ENCODE measurements at places on chromosomes 11 and 22. TPM values are rescaled to one million over a fixed set of nuclear protein-coding genes. Genes with fewer than 3 reads are reported as not detected.

MMP12 gene
- not detected for total RNA-seq

HOATZ gene
- total RNA-seq: not detected

DNA sequence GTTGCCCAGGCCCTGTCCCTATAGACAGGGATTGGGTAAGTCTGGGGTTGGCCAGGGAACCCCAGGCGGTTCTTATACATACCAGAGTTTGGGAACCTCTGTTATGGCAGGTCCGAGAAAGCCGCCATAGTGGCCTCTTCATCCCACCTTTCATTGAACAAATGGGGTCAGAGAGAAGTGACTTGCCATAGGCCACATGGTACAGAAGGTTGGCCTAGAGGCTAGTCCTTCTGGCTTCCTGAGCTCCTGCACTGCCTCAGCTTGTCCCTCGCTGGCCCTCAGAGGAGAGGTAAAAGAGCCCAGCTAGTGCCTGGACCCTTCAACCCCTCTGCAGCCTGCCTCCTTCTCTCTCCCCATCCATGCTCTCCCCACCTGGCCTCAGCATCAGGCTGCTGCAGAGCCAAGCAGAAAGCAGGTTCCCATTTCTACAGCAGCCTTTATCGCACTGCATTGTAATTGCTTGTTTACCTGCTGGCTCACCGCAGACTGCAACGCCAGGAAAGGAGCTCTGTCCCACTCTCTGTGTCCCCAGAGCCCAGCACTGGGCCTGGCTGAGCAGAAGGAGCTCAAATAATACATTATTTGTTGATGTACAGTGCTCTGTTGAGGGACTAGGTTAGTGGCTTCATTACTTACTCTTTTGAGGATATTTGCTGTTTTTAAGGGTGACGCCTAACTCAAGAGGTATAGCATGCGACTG lies 103.6 kb downstream of the TRIM29 start:
- DNase-seq: no peak

- no peak for DNase-seq
These were observed 4.3 kb upstream of the TMPRSS13 start for GRCh38 chr11:117933475-117933874.

ZNF408 gene
- total RNA-seq: 9.2 TPM

GRCh38 chr11:27187075-27187847 lies 146.6 kb downstream of the BBOX1 start:
- no peak for DNase-seq

DEUP1 gene
- not detected for total RNA-seq
